ENCODE measurements at places on chromosomes 7 and 10.

DNA sequence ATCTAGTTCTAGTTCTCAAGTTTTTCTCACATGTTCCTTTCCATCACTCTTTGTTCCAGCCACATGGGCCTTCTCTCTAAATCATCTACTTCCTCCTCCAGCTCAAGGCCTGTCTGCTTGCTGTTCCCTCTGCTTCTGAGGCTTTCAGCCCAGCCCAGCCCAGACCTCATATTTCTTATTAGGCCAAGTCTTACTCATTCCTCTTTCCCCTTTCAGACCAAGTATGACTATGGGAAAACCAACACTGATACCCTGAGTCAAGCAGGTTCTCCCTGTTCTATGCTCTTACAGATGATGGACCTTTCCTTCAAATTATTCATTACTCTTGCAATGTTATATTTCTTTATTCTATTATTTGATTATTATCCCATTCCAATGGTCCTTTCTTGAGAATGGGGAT is 80.3 kb upstream of the SEM1 start:
- DNase-seq: no peak

DNA sequence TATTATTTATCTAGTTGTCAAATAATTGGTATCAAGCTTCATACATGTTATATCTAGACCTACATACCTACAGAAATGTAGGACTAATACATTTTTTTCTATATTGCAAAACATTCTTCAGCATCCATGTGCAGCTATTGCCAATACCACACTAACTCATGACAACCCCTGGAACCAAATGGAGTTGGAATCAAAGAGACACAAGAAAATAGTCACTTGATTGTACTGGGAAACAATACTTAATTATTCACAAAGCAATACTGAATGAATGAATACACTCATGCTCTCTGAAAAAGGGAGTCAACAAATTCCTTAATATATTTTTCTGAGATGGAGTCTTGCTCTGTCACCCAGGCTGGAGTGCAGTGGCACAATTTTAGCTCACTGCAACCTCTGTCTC is 10.4 kb upstream of the CFAP43 start:
- DNase-seq: no peak

- no peak for DNase-seq
Observed at GRCh38 chr7:118949031-118949430, 724.5 kb downstream of the ANKRD7 start.

- no peak for DNase-seq
Observed at GRCh38 chr7:116219834-116220233, 9.5 kb downstream of the TES start.

DNA sequence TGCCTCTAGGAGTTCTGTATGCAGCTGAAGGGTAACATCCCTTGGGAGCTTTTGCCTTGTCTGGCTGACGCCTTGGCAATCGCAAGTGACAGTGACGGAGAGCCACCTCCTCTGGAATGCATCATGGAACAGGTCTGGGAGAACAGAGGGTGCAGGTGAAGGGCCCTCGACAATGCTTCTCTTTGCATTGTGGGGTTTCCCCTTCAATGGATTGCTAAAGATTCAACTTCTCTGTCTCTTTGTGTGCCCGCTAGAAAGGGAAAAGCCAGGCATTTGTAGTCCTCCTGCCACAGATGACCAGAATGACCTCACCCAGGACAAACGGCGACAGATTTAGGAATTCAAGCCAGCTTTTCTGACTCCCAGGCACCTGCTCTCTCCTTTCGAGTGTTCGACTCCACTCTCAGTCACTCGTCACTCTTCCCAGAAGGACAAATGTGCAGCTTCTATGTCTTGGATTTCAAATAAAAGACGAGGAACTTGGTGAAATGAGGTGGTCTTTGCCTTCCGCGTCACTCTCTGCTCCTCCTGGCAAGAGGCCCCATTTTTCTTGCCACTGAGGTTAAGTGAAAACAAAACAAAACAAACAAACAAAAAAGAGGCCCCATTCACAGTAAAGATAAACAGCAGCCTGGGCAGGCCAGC is 26.1 kb downstream of the IL2RA start:
- no peak for DNase-seq

DNA sequence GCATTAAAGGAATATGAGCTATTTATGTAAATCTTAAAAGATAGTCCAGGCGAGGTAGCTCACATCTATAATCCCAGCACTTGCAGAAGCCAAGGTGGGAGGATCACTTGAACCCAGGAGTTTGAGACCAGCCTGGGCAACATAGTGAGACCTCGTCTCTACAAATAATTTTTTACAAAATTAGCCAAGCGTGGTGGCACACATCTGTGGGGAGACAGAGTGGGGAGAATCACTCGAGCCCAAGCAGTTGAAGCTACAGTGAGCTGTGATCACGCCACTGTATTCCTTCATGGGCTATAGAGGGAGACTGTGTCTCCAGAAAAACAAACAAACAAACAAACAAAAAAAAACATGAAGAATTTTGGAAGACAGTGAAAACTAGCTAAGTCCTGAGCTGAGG is 28.4 kb downstream of the HERC4 start:
- DNase-seq: no peak

- no peak for DNase-seq
Observed at GRCh38 chr10:17101910-17102266, 27.7 kb downstream of the CUBN start.

GRCh38 chr10:59839576-59839975 is 66.8 kb downstream of the CCDC6 start:
- DNase-seq: no peak

GRCh38 chr10:67331121-67331910 is 364.7 kb downstream of the CTNNA3 start:
- no peak for DNase-seq

DNA sequence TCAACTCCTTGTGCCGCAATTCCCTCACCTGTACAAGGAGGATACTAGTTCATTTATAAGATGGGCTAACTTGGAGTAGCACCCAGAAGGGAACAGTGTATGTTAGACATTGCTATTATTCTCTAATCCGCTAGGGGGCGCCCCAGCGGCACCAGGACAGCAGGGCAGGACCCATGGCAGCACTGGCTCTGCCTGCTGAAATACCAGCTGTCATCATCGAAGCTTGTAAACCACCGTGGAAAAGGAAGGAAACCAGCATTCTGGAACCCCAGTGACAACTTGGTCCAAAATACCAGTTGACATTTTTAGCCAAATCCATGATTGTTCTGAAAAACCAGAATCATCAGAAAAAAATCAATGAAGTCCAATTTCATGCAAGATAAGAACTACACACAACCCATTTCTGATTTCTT is 134.4 kb downstream of the ITGA8 start:
- DNase-seq: no peak

DNA sequence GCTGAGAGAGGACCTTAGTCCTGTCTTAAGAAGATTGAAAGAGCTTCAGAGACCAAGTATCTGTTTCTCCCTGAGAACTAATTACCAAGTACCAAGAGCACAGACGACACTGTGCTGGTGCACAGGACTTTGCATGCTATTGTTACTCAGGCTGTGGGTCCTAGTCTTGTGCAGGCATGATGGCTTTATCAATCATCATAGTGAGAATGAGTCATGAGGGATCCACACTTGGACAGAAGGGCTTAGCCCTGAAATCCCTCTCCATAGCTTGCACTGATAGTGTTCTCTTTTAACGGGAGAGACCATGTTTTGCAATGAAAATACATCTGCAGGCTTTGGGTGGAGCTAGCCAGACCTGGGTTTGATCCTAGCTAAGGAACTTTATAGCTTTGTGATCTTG is 93.3 kb downstream of the SORCS3 start:
- DNase-seq: no peak

- no peak for DNase-seq
Observed at GRCh38 chr7:113824117-113824823, 94.5 kb downstream of the PPP1R3A start.

DNA sequence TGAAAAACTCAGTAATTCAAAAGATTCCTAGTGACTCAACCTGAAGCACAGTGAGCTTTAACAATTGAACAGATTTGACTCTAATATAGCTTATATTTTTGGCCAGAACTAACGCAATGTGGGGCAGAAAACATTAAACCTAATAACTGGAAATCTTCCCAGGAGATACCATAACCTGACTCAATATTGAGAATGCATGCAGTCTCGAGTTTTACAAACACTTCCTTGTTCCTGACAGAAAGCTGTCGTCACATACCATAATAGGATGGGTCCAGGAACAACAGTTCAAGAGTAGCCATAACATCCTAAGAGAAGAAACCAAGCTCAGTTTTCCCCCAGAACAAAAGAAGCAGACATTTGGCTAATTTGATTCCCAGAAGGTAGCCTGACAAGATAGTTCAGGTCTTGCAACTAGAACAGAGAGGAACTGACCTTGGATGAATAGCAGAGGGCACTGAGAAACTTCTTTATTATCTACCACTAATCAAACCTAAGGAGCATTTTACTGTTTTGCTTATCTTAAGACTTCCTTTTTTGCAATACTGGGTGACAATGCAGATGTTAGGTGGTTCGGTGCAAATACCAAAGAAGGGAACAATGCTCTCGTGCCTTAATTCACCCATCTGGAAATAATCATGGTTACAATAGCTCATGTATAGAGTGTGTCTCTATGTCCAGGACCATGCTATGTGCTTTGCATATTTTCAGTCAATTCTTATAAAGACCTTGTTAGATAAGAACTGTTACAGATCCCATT is 38.6 kb upstream of the ACSL5 start:
- no peak for DNase-seq

- no peak for DNase-seq
Observed at GRCh38 chr7:41869596-41869995, 166.7 kb upstream of the INHBA start.

DNA sequence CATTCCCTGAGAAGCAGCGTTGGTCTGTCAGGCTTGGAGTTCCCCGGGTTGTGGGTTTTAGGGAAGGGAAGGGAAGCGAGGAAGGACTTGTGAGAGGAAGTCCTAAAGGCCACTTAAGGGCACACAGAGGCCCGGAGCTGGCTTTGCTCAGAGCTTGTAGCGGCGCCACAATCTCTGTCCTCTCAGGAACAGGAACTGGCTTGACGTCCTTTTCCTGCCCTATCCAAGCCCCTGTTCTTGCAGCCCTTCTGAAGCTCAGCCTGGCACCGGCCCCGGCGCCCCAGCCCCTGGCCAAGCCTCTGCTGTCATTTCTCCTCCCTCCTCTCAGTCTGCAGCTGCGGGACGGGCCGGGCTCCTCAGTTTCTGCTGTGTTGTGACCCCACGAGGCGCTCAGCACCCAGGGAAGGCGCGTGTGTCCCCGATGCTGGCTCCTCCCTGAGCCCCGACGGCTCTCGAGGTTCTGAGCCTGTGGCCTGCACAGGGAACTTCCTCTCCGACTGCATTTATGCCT is at the start of gene GIMAP8:
Gene GIMAP8 (plus strand): TSS at position 140 of the 511 bp plus-strand sequence. CDS start 16,069 bp downstream, outside the sequence.
- no peak for DNase-seq

- no peak for DNase-seq
Observed at GRCh38 chr10:31090894-31091607, 59.4 kb upstream of the ZNF438 start.

DNA sequence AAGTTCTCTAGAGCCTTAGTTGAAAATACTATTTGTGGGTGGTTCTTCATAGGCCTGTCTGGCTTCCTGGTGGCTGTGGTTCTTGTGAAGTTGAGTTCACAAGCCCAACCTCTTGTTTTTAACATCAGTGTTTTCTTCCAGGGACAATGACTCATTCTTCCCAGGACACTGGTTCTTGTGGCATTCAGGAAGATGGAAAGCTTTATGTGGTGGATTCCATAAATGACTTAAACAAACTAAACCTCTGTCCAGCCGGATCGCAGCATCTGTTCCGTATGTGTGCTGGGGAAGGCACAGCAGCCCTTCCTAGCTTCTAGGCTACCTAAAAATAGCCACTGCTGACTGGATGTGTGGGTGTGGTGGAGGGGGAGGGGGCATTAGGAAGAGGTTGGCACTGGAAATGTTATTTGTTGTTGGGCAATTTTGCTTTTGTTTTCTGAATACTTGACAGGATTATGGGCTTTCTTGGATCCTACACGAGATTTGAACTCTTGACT is 3.9 kb downstream of the LSMEM1 start:
- DNase-seq: no peak

GRCh38 chr10:127424594-127425264 is 124.4 kb upstream of the NPS start:
- no peak for DNase-seq

DNA sequence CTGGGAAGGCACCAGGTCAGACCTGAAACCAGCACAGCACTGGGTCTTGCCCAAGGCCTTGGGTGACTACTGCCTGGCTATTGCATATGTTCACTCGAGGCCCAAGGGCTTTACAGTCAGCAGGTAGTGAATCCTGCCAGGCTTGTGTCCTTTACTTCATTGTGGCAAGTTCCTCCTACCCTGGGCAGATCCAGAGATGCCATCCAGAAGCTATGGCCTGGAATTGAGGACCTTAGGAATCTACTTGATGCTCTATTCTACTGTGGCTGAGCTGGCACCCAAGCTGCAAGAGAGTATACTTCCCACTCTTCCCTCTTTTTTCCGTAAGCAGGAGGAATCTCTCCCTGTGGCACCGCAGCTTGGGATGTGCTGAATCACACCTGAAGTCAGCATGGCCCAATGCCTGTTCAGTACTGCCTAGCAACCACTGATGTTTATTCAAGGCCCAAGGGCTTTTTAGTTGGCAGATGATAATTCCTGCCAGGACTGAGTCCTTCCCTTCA is 246.7 kb upstream of the CTBP2 start:
- DNase-seq: no peak

DNA sequence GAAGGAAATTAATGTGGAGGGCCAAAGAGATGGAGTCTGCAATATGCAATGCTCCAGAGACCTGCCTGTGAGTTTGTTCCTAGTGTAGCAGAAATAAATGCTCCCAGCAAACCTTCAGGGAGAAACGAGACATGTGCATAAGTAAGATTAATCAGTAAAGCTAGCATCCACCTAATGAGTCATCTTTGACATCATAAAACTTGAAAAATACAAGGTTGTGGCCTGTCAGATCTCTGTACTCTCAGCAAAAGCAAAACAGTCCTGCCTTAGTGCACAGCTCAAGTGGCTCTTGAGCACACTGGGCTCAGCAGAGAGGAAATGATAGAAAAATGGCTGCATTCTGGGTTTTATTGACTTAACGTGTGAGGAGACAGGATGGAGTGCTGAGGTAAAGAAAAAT is 32.5 kb upstream of the ERCC6 start:
- no peak for DNase-seq

GRCh38 chr10:16510843-16511242 is 10.8 kb downstream of the C1QL3 start:
- DNase-seq: no peak

GRCh38 chr7:46072722-46073121 is 151.7 kb upstream of the IGFBP3 start:
- DNase-seq: no peak

- no peak for DNase-seq
Observed at GRCh38 chr7:151117565-151117964, 31.3 kb downstream of the AGAP3 start.

GRCh38 chr10:12709000-12709401 is 292.5 kb downstream of the CCDC3 start:
- no peak for DNase-seq

DNA sequence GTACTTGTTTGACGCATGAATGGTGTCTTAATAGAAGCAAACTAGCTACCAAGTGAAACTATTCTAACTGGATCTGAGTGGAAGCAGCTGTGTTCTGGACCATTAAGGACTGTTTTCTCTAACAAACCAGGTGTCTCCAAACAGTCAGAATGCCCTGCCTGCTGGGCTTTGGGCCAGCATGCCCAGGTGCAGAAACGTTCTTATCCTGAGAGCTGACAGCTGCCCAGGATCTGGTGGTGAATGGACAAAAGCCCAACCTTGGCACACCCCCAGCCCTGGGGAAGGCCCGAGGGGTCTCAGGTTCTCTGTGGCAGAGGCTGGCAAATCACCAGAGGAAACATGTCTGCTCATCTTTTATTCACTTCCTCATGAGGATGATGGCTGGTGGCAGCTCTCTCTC is 48.2 kb upstream of the LAMB4 start:
- DNase-seq: no peak
